ENCODE measurements at places on chromosomes 6 and 20. TPM values are rescaled to one million over a fixed set of nuclear protein-coding genes. Genes with fewer than 3 reads are reported as not detected.
A peak's percentile ranks its signal among the peaks of the same experiment; 100 is the strongest.

- no peak overlapping the region for H3K27ac ChIP-seq
- no peaks in the 10 kb centered on the region for H3K36me3 ChIP-seq
- no peaks in the 10 kb centered on the region for H3K27me3 ChIP-seq
Measured at GRCh38 chr6:106546691-106547414, 82.4 kb downstream of the RTN4IP1 start.

- H3K4me1 ChIP-seq, result no peaks in the 10 kb centered on the region
- H3K27me3 ChIP-seq, result no peaks in the 10 kb centered on the region
- DNase-seq, result no peak
- H3K36me3 ChIP-seq, result no peaks in the 10 kb centered on the region
- no peak overlapping the region for H3K4me3 ChIP-seq
Measured at GRCh38 chr6:82893889-82894652, 171.6 kb downstream of the UBE3D start.

GRCh38 chr20:17806739-17807441 is 107.1 kb downstream of the BANF2 start:
- no peaks in the 10 kb centered on the region for H3K36me3 ChIP-seq
- H3K27ac ChIP-seq, result peak overlapping the region; percentile 58
- no peaks in the 10 kb centered on the region for H3K27me3 ChIP-seq

GRCh38 chr6:32175322-32175710 is 568 bp downstream of the AGPAT1 start:
- DNase-seq, result no peak
- H3K27ac ChIP-seq, result peak overlapping the region; percentile 97
- peak overlapping the region; percentile 85 for H3K4me3 ChIP-seq
- H3K4me1 ChIP-seq, result no peaks in the 10 kb centered on the region

SIGLEC1 gene
- 3.0 TPM for total RNA-seq

CEBPB gene
- 142 TPM for total RNA-seq

DNA sequence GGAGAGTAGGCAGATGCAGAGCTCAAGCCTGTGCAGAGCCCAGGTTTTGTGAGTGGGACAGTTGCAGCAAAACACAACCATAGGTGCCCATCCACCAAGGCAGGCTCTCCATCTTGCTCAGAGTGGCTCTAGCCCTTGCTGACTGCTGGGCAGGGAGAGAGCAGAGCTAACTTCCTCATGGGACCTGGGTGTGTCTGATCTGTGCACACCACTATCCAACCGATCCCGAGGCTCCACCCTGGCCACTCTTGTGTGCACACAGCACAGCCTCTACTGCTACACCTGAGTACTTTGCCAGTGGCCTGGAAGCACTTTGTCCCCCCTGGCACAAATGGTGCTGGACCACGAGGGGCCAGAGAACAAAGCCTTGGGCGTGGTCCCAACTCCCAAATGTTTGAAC is 7.9 kb upstream of the DEFB125 start:
- H3K36me3 ChIP-seq, result no peaks in the 10 kb centered on the region
- H3K27ac ChIP-seq, result no peak overlapping the region
- no peaks in the 10 kb centered on the region for H3K27me3 ChIP-seq
- H3K4me3 ChIP-seq, result no peak overlapping the region
- no peak for DNase-seq
- no peaks in the 10 kb centered on the region for H3K4me1 ChIP-seq

DNA sequence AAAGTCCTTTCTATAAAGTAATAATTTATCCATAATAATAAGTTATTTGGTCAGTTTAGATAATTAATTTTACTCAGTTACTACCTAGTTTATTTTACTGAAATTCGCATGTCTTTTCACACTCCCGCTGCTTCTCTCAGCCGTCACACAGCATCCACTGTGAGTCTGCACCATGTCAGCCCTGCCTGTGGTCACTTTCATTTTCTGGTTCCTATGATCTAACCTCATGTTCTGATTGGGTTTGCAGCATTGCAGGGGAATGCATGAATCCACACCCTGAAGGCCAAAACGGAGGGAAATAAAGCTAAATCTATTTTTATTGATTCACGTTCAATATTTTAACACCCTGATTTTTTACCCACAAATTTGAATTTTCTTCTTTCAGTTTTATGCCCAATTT is 47.4 kb downstream of the PDE10A start:
- no peaks in the 10 kb centered on the region for H3K36me3 ChIP-seq
- no peaks in the 10 kb centered on the region for H3K27me3 ChIP-seq
- no peaks in the 10 kb centered on the region for H3K4me1 ChIP-seq
- no peak overlapping the region for H3K4me3 ChIP-seq
- H3K27ac ChIP-seq, result no peak overlapping the region
- no peak for DNase-seq

CDKAL1 gene
- total RNA-seq, result 4.5 TPM

C20orf202 gene
- not detected for total RNA-seq

DNA sequence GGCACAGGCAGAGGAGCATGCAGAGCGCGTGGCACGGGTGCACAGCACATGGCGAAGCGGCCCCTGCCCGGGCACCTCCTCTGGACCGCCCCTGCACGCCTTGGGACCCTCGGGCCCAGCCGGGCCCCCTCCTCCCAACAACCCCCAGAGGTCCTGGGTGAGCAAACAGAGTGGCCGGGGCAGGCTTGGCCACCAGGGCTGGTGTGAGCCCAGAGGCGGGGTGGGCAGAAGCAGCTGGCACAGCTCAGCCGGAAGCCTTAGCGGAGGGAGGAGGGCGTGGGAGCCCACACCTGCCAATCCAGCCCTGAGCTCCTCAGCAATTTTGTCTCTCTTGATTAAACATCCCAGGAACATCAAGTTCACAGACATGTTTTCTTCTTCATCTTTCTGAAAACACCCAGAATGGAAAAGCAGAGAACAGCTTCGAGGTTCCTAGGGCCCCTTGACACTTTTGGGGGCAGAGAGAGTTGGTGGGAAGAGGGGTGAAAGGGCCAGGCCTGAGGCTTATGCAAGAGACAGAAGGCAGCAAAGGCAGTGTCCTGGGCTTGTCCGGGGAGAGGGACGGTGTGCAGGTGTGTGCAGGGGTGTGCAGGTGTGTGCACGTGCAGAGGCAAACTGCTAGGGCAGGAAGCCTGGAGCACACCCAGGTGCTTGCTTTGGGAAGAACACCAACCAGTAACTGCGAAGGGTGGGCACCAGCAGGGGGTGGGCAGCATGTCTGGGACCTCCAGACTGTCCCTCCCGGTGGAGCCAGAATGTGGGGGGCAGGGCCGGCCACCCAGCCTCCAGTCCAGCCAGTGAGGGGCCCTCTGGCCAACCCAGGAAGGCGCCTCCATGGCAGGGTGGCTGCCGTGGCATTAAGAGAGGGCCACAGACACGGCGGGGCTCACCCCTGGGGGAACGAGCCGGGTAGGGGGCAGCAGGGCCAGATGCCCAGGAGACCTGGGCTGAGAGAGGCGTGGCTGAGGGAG is 4.8 kb downstream of the HRH3 start:
- H3K36me3 ChIP-seq, result no peaks in the 10 kb centered on the region
- H3K27ac ChIP-seq, result no peak overlapping the region
- no peak overlapping the region for H3K4me3 ChIP-seq

GRCh38 chr6:24666097-24666640 is 530 bp downstream of the TDP2 start:
- H3K27ac ChIP-seq, result peak overlapping the region; percentile 95
- no peaks in the 10 kb centered on the region for H3K36me3 ChIP-seq
- peak; percentile 70 for DNase-seq

DNA sequence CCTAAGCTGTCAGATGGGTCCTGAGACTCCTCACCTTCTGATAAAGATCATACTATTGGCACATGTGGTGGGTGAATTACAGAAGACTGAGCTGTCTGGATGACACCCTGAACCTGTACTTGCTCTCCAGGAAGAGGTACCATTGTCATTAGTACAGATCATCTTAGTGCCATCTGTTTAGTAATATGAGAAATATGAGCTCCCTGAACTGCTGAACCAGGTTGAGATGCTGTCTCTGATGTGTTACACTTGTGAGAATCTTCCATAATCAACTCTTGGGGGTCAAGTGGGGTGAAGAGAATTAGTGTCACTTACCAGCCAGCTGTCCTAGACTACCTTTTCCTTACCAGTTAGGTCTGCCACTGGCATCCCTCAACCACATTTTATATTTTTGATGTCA is 531.0 kb downstream of the EPHA7 start:
- no peak for DNase-seq
- H3K4me3 ChIP-seq, result no peak overlapping the region
- no peaks in the 10 kb centered on the region for H3K36me3 ChIP-seq
- no peak overlapping the region for H3K27ac ChIP-seq

- no peak for DNase-seq
- H3K27me3 ChIP-seq, result no peaks in the 10 kb centered on the region
- no peaks in the 10 kb centered on the region for H3K4me1 ChIP-seq
Measured at GRCh38 chr6:39048481-39049399, at the start of gene GLP1R. GLP1R (plus strand) TSS chr6:39048781; CDS start chr6:39048841, 60 bp downstream.

RBBP9 gene
- total RNA-seq, result 18.1 TPM

DNA sequence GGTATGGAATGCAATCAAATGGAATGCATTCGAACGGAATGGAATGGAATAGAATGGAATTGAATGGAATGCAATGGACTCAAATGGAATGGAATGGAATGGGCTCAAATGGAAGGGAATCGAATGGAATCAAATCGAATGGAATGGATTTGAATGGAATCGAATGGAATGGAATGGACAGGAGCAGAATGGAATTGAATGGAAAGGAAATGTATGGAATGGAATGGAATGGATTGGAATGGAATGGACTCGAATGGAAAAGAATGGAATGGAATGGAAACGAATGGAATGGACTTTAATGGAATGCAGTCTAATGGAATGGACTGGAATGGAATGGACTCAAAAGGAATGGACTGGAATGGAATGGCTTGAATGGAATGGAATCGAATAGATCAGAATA is 18.3 kb upstream of the DEFB115 start:
- H3K36me3 ChIP-seq, result no peaks in the 10 kb centered on the region
- no peaks in the 10 kb centered on the region for H3K27me3 ChIP-seq
- no peak for DNase-seq
- no peak overlapping the region for H3K4me3 ChIP-seq
- H3K27ac ChIP-seq, result no peak overlapping the region

GRCh38 chr20:62723768-62724450 is 15.3 kb downstream of the NTSR1 start:
- peak; percentile 40 for DNase-seq
- H3K27ac ChIP-seq, result no peak overlapping the region
- H3K4me3 ChIP-seq, result no peak overlapping the region
- no peaks in the 10 kb centered on the region for H3K27me3 ChIP-seq
- H3K36me3 ChIP-seq, result no peaks in the 10 kb centered on the region
- H3K4me1 ChIP-seq, result no peaks in the 10 kb centered on the region

DNA sequence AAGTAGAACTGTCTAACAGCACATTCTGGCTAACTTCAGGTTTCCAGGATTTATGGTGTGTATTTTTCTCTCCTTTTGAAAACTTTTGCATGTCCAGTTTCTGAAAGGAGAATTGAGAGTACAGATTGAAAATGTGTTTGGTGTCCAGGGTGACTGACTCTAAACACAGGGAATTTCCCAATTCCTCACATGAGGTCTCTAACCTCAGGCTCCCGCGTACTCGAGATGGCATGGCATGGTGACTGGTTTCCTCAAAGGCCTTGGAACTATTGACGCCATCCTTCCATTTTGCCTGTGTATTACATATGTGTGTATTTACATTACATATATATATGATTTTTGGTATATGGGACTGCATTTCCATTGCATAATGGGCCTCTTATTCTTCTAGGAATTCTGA is 52.5 kb downstream of the PRND start:
- H3K4me1 ChIP-seq, result no peaks in the 10 kb centered on the region
- no peak for DNase-seq
- no peak overlapping the region for H3K27ac ChIP-seq

All from right lobe of liver (tissue), 6 donors.